ENCODE measurements at places on chromosomes 7 and 10.

GRCh38 chr7:81776948-81777630, 7.2 kb upstream of the HGF start:
- DNase-seq = no peak

- DNase-seq = no peak
Observed at GRCh38 chr10:77187376-77187999, 450.1 kb downstream of the KCNMA1 start.

- no peak for DNase-seq
Observed at GRCh38 chr10:1406132-1406966, 331.0 kb downstream of the ADARB2 start.

DNA sequence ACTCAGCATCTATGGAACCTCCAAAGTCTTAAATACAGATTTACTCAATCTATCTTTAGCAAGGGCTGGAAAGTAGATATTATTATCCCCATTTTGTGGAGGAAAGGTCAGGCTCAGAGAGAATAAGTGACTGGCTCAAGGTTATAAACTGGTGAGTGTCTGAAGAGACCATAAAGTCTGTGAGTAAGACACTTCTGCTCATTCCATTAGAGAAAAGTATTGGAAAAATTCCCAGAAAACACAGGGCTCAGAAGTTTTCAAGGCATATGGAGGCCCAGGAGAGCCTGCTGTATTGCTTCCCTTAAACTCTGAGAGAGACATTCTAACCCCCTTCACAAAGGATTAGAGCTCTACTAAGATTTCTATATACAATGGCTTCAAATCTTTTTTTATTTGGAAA, 134.8 kb downstream of the PCDH15 start:
- no peak for DNase-seq

- no peak for DNase-seq
Observed at GRCh38 chr7:36423633-36424032, 34.0 kb downstream of the ANLN start.

DNA sequence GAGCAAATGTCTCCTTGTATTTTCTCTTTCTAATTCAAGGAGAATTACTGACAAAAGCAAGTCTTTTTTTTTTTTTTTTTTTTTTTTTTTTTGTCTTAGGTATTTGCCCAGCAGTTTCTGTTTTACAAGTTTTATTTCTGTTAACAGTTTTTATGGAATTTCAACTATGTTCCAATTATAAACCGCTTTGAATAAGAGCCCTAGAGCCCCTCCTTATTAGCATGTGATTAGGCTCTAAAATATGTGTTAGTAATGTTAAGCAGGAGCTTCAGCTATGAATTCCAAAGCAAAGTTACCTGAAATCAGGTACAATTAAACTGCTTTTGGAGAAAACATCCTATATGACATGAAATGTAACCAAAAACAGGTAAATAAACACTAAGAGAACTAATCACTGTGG, 997.0 kb upstream of the POT1 start:
- no peak for DNase-seq

GRCh38 chr7:37128327-37129034, 320.2 kb downstream of the ELMO1 start:
- DNase-seq = no peak

GRCh38 chr10:86211691-86212390, 154.8 kb downstream of the GRID1 start:
- no peak for DNase-seq

DNA sequence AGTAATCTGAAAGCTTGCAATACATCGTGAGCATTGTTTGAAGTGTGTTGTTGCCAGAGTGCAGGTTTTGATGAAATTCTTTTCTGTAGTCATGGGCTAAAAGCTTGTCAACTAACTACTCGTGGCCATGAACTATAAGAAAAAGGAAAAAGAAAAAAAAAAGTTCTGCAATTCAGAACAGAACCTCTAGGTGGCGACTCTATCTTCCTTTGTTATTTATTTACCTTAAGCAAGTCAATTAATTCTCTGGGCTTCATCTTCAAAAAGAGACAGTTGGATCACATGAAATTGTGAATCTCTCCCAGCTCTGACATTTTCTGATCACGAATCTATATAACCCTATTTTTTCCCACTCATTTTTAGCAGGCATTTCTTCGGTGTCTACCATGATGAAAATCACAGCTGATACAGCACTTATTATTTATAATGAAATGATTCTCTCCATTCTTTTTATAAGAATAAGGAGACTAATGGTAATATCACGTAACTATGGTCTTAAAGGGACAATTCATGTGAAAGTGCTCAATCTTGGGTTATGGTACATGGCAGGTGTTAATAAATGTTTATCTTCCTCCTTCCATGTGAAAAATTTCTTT, 18.8 kb downstream of the TMEM196 start:
- peak; percentile 47 for DNase-seq

DNA sequence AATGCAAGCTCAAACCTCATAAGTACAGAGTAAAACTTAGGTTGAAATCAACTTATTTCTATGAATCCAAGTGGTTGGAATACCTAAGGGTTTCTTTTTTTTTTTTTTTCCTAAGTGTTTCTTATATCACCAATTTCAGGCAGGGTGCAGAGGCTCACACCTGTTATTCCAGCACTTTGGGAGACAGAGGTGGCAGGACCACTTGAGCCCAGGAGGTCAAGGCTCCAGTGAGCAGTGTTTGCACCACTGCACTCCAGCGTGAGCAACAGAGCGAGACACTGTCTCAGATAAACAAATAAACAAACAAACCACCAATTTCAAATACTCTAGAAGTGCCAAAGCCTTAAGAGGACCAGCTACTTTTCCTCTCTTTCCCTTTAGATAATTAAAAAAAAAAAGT, 39.2 kb upstream of the SPOCK2 start:
- DNase-seq = no peak

GRCh38 chr7:45594745-45595535, 20.8 kb downstream of the ADCY1 start:
- DNase-seq = no peak

GRCh38 chr7:28442540-28443420, 30.5 kb downstream of the CREB5 start:
- DNase-seq = no peak

DNA sequence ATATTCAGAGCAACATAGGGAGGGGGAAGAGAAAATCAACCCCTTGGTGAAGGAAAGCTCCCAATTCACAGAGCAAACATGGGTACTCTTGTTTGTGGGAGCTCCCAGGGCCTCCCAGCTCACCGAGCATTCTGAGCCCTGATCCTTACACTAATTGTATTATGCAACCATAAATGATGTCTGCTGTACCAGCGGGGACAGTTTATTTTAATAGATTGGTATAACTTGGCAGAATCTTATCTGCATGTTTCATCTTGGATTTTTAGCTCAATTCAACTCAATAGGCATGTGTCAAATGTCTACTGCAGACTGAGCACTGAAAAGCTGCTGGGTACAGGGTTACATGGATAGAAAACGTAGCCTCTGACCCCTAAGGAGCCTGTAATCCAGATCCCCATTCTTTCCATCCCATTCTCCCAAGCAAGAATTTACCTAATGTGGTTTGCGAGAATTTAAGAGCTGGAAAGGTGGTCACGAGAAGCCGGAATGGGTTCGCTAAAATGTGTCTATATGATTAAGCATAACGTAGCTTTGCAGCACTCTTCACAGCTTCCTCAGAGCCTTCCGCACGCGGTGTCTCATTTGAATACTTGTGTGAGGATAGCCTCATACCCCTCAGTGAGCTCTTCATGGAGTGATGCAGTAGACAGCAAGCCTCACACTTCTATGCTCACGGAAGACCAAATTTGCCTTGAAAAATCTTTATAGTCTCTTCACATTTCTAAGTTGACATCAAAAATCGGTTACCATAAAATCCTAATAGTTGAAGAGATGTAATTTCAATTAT, 18.3 kb downstream of the EGFR start:
- DNase-seq = no peak

- no peak for DNase-seq
Observed at GRCh38 chr10:7337431-7338171, 73.2 kb downstream of the SFMBT2 start.

DNA sequence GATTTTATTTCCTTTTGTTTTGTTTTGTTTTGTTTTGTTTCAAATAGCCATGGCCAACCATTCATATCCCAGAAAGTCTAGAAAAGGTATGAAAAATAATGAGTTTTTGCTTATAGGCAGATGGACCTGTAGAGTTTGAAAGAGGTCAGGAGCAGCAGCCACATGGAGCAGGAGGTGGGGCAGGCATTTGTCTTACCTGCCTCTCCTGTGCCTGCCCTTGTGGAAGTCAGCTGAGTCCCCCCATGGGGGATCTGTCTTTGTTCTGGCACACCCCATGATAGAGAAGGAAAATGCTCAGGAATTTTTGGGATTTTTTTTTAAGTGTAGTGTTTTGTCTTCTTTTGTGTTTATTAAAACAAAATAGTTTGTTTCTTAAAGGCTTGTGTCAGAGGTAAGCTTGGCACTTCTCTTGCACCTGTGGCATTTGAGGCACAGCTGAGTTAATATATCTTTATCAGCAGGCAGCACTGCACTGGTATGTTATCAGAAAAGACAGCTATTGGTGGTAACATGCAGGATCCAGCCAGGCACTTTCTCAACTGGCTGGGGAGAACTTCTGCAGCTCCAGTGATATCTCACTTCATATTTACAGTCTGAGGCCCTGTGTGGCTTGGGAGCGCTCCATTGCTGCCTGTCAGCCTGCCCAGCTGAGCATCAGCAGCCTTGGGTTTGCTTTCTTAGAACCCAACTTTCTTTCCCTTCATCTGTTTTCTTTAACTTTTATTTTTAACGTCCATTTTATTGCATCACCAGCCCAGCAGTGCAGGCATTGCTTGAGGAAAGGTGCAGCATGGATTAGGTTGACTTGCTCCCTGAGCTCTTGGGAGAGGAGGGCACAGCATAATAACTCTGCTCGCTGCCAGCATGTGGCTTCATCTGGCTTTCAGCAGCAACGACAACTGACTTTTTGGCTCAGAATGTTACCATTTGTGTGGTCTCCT, 44.4 kb downstream of the LRRC4 start:
- DNase-seq = no peak

DNA sequence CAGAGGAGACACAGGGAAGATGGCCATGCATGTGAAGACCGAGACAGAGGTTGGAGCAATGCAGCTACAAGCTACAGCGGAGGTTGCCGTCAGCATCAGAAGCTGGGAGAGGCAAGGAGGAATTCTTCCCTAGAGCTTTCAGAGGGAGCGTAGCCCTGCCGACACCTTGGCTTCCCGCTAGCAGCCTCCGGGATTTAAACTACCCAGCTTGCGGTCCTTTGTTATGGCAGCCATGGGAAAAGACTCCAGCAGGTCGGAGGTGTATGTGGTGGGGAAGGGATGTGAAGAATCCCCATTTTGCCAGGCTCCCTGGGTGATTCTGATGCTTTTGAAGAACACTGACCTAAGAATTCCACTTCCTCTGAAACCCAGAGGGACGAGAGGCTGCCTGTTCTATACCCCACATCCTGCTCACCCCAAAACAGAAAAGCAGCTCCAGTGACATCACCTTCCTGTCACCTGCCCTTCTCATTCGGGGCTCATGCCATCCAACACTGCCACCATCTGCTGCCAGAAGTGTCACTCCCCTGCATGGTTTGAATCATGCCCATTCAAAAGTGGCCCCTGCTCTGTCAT, 3.3 kb upstream of the SEPHS1 start:
- no peak for DNase-seq

DNA sequence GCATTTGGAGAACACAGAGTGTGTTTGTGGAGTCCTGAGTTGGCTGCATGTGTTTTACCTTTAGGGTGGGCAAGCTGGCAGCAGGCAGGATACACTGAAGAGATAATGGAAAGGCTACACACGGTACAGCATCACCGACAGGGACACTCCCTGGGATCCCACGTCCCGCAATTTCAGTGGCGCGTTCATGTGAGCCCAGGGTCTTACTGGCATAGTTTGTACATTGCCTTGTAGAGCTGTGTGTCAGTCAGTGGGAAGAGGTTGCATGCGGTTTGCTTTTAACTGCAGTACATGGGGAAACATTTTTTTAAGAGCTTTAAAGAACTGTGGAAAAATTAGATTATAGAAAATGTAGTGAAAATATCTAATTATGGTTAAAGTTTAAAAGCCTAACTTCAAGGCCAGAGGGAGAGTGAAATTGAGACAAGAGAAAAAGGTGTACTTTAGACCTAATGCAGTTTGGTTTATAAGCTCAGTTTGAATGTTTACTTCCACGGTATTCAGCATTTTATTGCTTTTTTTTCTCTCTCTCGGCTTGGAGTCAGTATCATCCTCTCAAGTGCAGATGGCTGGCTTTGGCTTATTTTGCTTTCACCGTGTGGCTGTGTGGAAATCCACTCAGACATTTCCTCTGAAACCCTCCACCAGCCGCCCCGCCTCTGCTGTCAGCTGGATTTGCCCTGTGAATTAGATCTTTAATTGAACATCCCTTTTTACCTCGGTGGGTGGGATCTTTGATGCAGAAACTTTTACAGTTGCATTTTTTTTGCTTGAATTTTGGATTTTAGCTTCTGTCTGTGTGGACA, 364.2 kb upstream of the COBL start:
- DNase-seq = no peak

GRCh38 chr10:22473044-22473443, 127.7 kb downstream of the SPAG6 start:
- no peak for DNase-seq

DNA sequence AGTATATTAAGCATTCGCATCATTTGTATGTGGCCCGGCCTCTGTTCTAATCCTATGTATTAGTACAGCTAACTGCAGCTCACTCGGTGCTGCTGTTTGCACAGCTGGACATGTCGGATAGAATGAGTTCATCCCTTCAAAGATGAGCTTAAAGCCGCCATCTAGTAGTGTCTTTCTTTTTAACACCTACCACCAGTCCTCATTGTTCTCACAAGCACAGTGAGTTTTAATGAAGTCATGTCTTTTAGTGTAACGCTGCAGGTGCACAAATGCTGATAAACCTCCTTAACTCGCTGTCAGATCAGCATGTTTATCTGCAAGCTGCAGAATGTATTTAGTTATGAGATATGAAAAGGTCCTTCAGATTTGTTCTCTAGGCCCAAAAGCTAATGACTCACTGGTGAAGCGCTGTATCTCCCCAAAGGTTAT, 247.5 kb downstream of the MTERF1 start:
- DNase-seq = no peak

- no peak for DNase-seq
Observed at GRCh38 chr10:77574438-77574837, 63.2 kb downstream of the KCNMA1 start.

DNA sequence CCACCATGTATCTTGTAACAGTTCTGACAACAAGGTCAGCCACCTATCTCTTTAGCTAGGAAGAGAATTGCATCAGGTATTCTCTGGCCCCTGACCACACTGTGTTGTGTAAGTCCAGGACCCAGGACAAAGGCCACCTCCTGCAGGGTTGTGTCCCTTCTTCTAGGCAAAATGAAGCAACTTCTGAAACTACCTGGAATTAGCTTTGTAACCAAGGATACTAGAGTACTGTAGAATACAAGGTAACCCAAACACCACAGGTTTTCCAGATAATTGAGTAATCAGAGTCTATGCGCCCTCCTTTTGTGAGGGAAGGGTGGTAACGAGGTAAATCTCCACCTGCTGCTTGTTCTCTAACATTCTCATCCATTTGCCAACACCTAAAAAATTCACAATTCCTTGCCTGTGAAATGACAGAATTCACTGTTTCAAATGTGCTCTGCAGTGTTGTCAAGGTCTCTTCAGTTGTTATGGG, 51.7 kb downstream of the SGMS1 start:
- DNase-seq = no peak

DNA sequence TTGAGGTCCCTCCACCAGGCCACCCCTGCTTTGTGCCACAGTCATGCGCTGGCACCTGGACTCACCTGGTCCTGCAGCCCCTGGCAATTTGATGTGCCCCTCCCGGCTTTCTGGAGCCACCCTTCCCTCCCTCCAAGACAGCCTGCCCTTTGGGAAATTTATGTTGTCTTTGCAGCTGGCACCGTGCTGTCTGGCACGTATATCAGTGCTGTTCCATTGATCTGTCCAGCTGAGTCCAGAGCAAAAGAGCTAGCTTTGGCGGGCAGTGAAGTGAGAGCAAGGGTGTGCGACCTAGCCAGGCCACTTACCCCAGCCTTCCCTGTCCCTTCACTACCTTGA, 5.7 kb downstream of the RARRES2 start:
- no peak for DNase-seq
